ENCODE measurements at places on chromosomes 1 and 21.

GRCh38 chr1:218752126-218752525 is 407.0 kb downstream of the TGFB2 start:
- DNase-seq, result no peak

GRCh38 chr1:118948351-118948750 is 39.8 kb downstream of the TBX15 start:
- DNase-seq, result no peak

DNA sequence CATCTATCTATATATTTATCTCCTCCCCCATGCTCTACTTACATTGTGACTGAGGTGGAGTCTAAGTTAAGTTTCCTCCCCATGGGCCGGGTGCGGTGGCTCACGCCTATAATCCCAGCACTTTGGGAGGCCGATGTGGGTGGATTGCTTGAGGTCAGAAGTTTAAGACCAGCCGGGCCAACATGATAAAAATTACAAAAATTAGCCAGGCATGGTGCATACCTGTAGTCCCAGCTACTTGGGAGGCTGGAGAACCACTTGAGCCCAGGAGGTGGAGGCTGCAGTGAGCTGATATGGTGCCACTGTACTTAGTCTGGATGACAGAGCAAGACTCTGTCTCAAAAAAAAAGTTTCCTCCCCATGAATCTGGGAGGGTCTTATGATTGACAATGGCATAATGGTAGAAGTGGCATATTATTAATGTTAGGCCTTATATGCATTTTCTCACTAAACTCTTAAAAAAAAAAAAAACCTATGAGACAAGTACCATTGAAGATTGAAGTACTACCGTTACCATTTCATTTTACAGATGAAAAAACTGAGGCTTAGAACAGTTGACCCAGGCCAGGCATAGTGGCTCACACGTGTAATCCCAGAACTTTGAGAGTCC is 11.2 kb downstream of the F11R start:
- no peak for DNase-seq

GRCh38 chr1:156359973-156360372 is 9.0 kb upstream of the RHBG start:
- no peak for DNase-seq

- DNase-seq, result no peak
These were observed 41.5 kb downstream of the CHIA start for GRCh38 chr1:111332190-111332589.

- DNase-seq, result no peak
These were observed 222.7 kb upstream of the PTBP2 start for GRCh38 chr1:96498744-96499340.

DNA sequence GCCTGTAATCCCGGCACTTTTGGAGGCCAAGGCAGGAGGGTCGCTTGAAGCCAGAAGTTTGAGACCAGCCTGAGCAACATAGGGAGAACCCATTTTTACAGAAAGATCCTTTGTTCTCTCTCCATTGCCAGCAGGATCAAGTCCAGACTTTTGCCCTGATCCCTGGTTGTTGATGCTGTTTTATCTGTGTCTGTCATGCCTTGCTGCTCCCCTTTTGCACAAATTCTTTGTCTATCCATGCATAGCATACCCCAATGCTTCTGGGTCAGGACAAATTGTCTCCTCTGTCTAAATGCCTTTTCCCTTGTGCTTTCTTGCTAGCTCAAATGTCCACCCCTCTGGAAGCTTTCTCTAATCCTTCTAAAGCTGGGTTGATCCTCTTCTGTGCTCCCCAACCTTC is 25.3 kb upstream of the FAAH start:
- DNase-seq, result no peak

- DNase-seq, result no peak
These were observed 35.7 kb upstream of the COL6A1 start for GRCh38 chr21:45945868-45946210.

DNA sequence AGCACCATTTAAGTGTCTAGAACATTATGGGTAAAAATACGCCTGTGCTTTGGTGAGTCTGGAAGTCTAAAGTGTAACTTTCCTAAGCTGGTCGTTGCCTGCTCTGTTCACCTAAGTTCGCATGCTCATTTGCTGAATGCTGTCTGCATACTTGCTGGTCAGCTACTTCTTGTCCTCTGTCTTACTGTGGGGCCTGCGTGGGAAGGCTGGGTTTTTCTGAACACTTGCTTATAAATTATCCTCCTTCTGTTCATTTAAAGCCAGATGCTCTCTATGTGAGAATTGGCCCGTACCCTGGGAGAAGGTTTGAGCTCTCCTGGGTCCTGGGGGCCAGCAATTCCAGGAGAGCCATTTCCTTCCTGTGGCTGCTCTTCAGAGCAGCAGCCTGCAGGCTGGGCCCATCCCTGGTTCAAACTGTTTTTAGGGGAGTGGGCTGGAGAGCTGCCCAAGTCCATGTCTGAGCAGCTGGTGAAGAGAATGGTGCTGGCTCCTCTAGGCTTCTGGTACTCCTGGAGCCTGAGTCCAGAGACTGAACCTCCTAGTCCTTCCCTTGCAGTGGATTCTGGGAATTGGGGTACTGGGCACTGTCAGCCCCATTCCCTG is 75.7 kb downstream of the GALNT2 start:
- no peak for DNase-seq

DNA sequence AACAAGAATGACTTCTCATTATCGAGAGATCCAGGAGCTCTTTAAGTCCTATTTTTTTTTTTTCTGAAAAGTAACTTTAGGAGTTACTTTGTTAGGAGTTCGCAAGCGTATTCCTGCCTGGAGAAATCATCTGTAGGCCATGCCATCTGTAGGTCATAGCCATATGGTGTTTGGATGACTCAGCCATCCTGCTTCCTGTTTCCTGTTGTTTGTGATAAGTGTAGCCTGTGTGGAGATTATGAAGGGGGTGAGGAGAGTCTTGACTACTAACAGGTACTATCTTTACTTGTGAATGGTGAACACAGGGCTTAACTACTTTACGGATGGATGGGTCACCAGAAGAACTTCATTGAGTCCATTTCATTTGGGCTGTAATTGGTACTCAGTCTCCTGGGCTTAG is 327.2 kb downstream of the PTPRU start:
- DNase-seq, result no peak

GRCh38 chr21:35469498-35469897 is 420.4 kb upstream of the RUNX1 start:
- no peak for DNase-seq

GRCh38 chr1:40309374-40310128 is 7.5 kb downstream of the COL9A2 start:
- no peak for DNase-seq

DNA sequence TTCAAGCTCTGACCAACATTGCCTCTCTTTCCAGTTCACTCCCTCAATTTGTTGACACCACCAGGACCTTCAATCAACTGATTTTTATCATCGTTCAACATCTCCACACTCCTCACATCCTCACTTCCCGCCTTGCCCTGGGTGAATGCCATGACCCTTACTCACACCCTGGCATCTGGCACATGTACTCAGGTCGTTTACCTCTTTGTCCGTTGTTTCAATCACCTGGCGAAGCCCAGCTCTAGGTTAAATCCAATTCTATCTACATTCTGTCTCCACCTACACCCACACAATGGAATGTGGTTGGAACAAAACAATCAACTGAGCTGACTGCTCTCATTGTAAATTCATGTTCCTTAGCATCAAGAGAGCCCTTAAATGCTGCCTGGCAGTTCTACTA is 24.2 kb upstream of the TBX15 start:
- DNase-seq, result no peak

GRCh38 chr1:41775956-41776585 is 142.7 kb downstream of the HIVEP3 start:
- no peak for DNase-seq

DNA sequence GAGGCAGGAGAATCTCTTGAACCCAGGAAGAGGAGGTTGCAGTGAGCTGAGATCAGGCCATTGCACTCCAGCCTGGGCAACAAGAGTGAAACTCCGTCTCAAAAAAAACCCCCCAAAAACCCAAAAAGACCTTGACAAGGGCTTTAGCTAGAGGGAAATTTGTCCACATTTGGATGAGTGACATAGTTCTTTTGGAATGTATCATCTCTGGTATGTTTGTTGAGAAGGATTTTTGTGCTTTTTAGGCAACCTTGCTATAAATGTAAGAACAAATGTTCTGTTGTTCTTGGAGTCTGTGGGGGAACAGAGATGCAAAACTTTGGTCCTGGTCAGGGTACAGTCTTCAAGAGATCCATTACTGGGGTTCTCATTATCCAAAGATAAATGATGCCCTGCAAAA is 28.9 kb downstream of the INAVA start:
- no peak for DNase-seq

DNA sequence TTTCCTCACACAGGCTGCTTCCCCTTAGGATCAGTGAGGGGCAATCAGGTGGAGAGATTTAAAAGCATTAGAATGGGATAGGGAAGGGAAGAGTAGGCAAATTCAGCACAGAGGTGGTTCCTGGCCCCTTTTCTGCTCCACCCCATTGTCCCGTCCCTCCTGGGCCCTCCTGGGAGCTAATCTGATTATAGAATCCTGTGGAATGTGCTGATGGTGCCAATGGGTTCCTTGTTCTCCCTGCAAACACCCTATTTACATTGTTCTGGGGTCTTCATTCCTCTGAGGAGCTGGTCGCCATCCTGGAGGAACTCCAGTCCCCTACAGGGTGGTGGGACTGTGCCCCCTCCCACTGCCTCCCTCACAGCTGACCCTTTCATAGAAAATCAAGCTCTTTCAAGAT is 34.4 kb upstream of the LRP8 start:
- DNase-seq, result no peak
